ENCODE measurements at places on chromosomes 1 and 21. TPM values are rescaled to one million over a fixed set of nuclear protein-coding genes. Genes with fewer than 3 reads are reported as not detected.

DNA sequence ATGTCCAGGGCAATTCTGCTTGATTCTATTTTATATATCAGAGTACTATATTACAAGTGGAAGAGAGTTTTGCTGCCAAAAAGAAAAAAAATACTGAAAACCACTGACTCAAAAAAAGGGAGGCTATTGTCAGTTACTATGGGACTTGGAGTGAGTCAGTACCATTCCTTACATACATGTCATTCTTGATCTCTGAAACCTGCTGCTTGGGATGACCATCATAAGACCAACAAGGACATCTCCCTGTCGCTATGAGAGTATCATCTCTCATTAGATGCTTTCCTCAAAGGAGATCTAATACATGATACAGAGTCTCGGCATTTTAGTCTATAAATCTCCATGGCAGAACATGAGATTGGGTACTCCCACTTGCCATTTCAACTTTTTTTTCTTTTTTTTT, 11.8 kb upstream of the INPP5B start:
- H3K4me3 ChIP-seq, result no peak overlapping the region
- no peak overlapping the region for H3K27ac ChIP-seq
- H3K36me3 ChIP-seq, result peaks cover 31% of the 10 kb centered on the region
- H3K4me1 ChIP-seq, result no peaks in the 10 kb centered on the region
- DNase-seq, result no peak
- H3K27me3 ChIP-seq, result no peaks in the 10 kb centered on the region

- H3K27me3 ChIP-seq, result no peaks in the 10 kb centered on the region
- peaks cover 46% of the 10 kb centered on the region for H3K4me1 ChIP-seq
Observed at GRCh38 chr1:110875216-110875731, 2.3 kb downstream of the CD53 start.

- H3K36me3 ChIP-seq, result no peaks in the 10 kb centered on the region
- no peaks in the 10 kb centered on the region for H3K4me1 ChIP-seq
- H3K4me3 ChIP-seq, result no peak overlapping the region
- H3K27ac ChIP-seq, result no peak overlapping the region
- DNase-seq, result no peak
Observed at GRCh38 chr1:87795615-87796337, 467.1 kb downstream of the LMO4 start.

KIAA0040 gene
- total RNA-seq, result 32.9 TPM

SYT14 gene
- total RNA-seq, result not detected
